ENCODE measurements at places on chromosomes 3 and 15.

- no peak for DNase-seq
Measured at GRCh38 chr3:160170409-160171370, 54.5 kb upstream of the C3orf80 start.

- DNase-seq: no peak
Measured at GRCh38 chr3:139548801-139549200, 9.3 kb upstream of the RBP1 start.

DNA sequence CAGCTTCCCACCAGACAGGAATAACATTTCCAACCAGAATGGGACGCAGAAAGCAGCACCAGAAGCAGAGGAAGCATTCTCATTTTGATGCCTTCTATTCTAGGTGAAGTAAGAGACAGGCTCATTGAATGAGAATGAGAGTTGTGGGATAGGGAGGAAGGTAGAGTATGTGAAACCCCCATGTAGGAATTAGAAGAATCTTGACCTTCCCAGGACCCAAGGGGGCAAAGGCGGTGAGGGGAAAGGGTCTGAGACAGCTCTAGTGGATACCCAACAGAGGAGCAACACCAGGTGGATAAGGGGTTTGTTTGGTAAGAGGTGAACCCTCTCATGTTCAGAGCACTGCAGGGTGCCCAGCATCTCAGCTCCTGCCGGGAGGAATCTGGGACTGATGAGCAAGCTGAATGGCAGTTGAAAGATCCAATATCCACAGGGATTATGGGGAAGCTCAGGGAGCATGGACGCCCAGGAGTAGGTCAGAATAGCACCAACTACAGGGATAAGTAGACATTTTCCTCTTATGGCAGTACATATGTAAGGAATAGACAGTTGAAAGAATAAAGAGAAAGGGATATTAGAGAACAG, 77.0 kb downstream of the PLCL2 start:
- DNase-seq: no peak

- DNase-seq: no peak
Measured at GRCh38 chr3:675846-676245, 417.0 kb upstream of the CNTN6 start.

DNA sequence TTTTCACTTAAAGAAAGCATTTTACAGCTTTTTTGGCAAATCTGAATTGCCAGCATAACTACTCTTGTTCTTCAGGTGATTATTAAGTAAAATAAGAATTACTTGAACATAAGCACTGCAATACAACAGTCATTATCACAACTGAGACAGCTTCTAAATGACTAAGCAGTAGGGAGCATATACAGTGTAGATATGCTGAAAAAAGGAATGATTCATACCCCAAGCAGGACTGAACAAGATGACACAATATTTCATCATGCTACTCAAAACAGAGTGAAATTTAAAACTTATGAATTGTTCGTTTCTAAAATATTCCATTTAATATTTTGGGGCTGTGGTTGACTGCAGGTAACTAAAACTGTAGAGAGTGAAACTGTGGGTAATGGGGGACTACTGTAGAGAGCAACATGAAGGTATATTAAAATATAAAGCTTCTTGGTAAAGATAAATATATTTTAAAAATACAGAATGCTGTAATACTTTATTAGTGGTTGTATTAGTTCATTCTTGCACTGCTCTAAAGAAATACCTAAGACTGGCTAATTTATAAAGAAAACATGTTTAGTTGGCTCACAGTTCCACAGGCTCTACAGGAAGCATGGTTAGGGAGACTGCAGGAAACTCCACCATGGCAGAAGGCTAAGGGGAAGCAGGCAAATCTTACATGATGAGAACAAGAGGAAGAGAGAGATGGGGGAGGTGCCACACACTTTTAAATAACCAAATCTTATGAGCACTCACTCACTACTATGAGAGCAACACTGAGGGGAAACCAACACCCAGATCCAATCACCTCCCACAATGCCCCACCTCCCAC, 84.8 kb downstream of the DCLK3 start:
- no peak for DNase-seq

- DNase-seq: no peak
Measured at GRCh38 chr15:56832125-56832524, 86.3 kb upstream of the TCF12 start.

DNA sequence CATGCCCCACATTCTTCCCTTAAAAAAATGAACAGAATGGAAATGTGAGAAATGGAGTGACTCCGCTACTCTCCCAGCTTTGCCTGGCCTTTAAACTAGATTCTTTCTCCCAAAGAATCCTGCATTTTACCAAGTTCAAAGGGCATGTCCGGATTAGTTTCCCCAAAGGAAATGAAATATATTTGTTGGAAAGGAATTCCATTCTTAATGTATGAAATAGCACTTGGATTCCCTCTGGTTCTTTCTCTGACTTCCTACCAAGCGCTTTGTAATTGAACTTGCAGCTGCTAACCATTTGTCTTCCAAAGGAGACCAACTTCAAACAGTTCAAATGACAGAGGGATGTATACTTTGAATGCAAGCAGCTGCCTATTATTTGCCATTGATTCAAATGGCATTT, 18.9 kb downstream of the MAP2K1 start:
- DNase-seq: no peak

DNA sequence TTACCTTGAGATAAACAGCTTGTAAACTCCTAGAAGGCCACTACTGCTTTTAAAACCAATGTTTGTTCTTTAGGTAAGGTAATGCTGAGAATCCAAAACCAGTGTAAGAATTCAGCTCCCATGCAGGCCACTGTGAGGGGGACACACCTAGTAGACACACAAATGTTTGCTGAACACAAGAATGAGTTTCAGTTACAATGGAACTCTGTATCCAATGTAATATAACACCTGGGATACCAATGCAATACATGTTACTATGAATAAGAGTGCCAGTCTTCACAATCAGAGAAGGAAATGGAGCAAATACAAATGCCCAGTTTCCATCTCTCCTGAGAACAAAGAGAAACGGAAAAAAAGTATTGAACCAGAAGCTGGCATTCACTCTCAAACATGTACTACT, 65.9 kb downstream of the IGF2BP2 start:
- no peak for DNase-seq

GRCh38 chr3:73616056-73616455, 8.7 kb downstream of the PDZRN3 start:
- no peak for DNase-seq

DNA sequence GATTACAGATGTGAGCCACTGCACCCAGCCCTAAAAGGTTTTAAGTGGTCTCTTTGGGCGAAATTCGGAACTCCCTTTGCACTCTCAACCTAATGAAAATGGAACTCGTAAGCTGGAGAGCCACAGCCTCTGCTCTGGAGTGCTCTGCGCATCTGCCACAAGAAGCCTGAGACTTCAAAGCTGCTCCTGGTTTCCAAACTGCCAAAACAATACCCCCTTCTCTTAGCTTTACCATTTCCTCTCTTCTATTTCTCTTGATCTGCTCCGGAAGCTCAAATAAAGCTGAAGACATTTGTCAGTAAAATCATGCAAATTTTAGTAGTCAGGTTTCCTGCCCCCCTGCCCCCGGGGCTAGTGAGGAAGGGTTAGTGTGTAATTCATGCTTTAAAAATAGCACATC, 312.7 kb downstream of the MFSD1 start:
- DNase-seq: no peak

- no peak for DNase-seq
Measured at GRCh38 chr3:115494826-115495225, 128.5 kb upstream of the GAP43 start.

DNA sequence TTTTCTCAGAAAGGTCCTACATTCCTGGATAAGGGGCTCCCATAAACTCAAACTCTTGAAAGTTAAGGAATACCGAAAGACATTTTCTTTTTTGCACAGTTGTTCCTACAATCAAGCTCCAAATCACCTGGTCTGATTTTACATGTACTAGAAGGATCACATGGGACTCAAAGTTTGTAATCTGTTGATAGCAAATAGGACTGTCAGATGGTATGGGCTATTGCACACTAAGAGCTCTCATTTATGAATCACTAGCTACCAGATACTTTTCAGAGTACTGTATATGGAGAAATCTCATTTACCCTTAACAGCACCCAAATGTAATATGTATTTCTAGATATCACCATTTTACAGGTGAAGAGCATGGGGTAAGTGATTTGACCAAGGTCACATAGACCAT, 49.5 kb upstream of the CMSS1 start:
- no peak for DNase-seq

DNA sequence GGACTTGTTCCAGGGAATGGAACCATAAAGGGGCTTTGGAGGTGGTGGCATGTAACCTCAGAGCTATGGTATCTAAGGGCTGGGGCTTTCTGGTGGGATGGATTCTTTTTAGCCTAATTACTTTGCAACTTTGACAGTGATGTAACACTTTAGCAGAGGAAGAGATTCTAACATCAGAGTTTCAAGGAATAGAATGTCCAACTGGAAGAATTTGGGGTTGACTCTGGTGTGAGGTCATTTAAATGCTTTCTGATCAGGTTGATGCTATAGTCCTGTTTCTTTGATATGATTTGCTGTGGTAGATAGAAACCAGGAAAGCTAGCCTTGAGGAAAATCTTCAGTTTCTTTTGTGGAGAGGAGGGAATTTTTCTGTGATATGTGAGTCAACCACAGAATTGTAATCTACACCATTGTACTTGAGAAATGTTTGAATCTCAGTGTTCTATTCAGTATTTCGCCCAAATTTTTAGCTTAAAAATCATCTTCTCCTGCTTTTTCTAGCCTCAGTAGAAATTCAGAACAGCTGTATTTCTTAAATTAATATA, 40.0 kb downstream of the ATP2C1 start:
- no peak for DNase-seq

GRCh38 chr3:127356381-127356780, 68.5 kb upstream of the PRR20G start:
- no peak for DNase-seq

All from iPS DF 6.9 (cell line).